ENCODE measurements at places on chromosomes 3 and 15.
A peak's percentile ranks its signal among the peaks of the same experiment; 100 is the strongest.

- no peak for DNase-seq
Measured at GRCh38 chr3:47583320-47584075, 4.8 kb upstream of the CSPG5 start.

- DNase-seq, result no peak
Measured at GRCh38 chr3:165144271-165144670, 51.9 kb downstream of the SLITRK3 start.

GRCh38 chr3:183229178-183229577 is 23.9 kb upstream of the B3GNT5 start:
- no peak for DNase-seq

DNA sequence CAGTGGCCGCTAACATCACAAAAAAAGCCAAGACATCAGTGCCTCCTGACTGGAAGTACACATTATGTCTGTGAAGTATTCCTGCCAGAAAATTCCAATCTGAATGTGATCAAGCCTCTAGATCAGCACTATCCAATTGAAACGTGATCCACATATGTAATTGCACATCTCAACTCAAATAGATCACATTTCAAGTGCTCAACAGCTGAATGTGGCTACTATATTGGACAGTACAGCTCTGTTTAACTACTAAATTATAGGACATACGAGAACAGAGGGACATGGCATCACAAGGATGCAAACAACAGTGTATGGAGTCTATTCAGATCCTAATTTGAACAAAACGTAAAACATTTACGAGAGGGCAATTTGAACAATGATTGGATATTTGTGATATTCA is 542 bp upstream of the UBAP1L start:
- DNase-seq, result no peak

GRCh38 chr3:144488927-144489326 is 517.3 kb downstream of the DIPK2A start:
- no peak for DNase-seq

DNA sequence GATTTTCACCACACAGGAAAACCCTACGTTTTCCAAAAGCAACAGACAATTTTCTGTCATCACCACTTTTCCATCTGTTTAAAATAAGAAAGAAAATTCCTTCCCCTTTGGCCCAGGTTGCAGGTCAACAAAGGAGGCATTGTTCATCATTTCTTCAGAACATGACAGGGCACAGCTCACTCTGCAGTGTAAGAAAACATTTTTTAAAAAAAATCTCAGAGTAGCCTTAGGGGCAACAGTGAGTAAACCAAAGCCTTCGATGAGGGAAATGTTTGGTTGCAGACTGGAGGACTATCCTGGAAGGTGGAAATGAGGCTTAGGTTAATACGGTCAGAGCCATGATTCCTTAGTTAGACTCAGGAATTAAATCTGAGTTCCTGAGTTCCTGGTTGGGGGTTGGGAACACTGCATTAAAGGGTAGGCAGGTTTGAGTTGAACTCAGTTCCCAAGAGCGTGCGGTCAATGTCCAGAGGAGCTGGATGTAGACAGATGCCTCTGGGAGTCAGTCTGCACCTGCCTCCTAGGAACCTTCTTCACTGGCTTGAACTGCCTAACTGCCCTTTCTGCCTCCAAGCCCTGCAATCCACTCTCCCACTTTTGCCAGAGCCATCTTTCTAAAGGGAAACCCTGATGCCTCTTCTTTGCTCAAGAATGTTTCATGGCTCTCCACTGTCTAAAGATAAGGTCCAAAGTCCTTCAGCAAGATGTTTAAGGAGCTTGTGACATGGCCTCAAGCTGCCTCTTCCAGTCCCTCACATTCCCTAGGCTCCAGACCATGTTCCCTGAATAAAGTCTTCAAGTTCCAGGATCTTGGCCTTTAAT is 3.3 kb upstream of the HES1 start:
- no peak for DNase-seq

DNA sequence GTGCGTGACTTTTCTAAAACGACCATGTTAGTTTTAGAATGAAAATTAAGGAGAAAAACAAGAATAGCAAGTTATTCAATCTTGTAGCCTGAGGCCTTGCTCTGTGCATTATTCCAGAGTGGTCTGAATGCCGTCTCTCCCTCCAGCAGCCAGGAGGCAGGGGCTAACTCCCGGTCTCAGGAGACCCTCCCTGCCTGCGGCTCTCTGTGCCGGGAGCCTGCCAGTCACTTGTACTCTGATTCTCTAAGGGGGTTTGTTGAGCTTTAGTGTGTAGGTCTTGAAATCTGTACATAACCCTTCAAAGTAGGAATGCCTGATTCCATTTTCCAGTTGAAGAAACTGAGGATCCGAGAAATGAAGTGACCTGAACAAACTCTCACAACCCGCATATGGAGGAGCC is 97.3 kb downstream of the ARNT2 start:
- no peak for DNase-seq

DNA sequence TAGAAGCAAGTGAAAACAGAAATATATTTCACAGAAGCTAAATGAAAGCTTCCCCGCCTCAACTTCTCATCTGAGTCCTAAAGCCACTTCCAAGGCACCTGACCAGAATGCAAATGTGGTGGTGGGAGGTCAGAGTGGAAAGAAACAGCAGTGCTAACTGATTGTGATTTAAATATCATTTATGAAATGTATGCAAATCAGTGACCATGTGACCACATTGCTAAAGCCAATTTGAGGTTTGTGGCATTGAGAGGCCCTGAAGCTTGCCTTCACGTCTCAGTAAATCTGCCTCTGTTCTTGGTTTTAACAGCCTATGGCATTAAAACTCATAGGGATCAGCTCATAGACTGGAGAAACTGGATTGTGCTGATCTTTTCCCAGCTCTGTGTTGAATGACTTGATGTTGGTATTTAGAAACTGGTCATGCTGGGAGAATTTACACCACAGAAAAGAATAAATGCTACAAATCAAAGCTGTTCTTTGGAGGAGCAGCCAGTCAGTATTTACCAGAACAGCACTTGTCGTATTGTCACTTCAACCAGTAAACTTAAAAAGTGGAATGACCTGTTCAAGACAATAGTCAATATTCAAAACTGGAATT is 481.4 kb upstream of the ALCAM start:
- no peak for DNase-seq

GRCh38 chr3:126101521-126101982 is 17.6 kb upstream of the SLC41A3 start:
- no peak for DNase-seq

DNA sequence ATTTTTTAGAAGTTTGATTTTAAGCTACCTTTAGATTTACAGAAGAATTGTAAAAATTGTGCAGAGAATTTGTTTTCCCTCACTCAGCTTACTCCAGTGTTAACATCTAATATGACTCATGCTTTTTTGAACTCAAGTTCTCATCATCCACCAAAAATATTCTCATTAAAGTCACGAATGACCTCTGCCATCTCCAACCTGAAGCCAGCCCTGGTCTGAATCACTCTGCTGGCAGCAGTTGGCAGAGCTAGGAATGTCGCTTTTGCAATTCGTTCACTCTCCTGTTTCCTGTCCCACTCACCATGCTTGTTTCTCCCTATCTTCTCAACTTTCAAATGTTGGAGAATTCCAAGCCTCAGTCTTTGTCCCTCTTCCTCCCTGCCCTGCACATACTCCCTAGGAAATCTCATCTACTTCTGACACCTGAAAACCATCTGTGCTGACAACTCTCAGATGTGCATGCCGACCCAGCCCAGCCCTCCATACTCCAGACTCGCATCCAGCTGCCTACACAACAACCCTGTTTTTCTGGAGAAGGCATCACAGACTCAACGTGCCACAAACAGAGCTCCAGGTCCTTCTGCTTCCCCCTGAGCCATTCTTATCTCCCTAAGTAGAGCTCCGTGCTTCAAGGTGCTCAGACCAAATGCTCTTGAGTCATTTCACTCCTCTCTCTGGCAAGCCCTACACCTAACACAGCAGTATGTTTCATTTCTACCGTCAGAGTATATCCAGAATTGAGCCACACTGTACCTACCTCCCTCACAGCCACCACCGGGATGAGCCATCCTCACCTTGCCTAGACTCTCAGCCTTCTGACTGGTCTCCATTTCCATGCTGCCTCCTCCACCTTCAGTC is 24.9 kb downstream of the PRR23E start:
- no peak for DNase-seq

GRCh38 chr3:155742349-155742965 is 2.4 kb downstream of the PLCH1 start:
- no peak for DNase-seq

GRCh38 chr3:19149368-19149767 is 1.1 kb downstream of the KCNH8 start:
- DNase-seq, result no peak

GRCh38 chr3:94912656-94913055 is 849.8 kb downstream of the NSUN3 start:
- DNase-seq, result no peak

DNA sequence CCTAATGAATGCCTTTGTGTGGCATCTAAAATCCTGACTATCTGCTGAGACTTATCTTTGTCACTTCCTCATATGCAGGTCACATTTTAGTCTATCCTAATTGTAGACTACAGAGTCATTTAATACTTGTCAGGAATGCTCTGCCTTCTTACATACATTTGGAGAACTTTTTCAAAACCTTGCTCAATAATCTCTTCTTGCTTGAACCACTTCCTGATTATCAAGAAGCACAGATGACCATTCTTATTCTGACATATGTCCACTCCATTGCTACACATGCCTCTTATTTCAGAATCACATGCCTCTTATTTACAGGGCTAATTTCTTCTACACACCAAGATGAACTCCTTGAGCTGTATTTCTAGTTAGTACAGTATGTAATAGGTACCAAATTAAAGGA is 400.3 kb downstream of the TBC1D5 start:
- DNase-seq, result no peak

DNA sequence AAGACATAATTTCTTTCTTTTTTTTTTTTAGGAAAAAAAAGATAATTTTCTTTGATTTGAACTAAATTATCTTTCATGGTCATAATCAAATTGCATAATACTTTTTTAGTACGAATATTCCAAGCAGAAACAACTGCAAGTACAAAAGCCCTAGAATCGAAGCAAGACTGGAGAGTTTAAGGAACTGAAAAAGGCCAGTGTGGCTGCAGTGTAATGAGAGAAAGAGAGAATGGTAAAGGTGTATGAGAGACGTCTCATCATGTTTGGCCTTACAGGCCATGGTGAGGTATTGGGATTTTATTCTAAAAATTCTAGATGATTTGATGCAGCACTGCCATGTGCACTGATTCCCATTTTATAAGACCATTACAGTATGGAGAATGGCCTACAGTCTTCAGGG is 180.9 kb downstream of the SUCNR1 start:
- no peak for DNase-seq

GRCh38 chr3:176953106-176954060 is 243.9 kb downstream of the TBL1XR1 start:
- DNase-seq, result no peak

DNA sequence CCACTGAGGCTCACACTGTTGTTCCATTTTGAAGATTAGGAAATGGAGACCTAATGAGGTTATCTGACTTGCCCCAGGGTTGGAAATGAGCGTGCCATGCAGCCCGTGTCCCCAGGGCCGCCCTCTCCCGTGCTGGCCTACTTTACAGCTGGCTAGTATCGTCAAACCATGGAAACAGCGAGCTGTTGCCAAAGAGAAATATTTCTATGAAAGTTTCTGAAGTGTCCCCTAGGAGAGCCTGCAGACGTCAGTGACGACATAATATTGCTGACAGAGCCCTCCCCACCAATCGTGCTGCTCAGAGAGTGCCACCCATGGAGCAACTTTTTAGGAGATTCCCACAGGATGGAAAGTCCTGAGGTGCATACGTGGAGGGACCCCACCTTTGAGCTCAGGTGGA is 11.2 kb upstream of the FAM174B start:
- no peak for DNase-seq

DNA sequence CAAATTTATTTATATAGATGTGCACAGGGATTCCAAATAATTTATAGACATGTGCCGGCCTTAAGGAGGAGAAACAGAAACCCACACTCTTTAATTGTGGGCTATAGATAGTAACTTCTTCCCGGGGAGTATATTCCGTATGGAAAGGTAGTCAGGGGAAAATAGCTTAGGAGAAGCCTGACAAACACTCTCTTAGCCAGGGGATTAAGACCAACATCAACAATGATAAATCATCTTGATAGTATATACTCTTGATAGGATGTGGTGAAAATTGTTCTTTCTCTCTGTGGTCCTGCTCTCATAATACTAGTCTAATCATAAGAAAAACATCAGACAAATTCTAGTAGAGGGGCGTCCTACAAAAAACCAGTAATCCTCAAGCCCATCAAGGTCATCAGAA is 8.2 kb upstream of the BCL6 start:
- no peak for DNase-seq

DNA sequence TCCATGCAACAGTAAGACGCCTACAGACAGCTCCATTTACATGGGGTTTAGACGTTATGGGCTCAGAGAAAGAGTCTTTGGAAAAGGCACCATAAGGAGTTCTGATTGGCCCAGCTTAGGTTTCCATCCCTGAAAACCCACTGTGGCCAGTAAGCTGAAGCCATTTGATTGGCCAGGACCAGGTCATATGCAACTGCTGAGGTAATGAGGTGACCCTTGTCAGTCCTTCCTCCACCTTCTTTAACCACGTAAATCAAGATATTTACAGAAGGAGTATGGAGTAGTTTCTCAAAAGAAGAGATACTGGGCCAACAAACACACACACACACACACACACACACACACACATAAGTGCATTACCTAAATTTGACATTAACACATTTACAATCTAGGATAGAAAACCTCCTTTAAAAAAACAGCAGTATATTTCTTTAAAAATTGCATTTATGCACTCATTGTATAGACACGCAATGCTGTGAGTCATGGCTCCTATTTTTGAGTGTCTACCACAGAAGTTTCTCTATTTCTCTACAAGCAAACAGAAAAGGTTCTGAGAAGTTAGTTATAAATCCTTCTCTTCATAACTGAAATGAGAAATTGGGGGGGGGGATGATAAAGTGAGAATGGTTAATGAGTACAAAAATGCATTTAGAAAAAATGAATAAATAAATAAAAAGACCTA is 16.3 kb upstream of the MB21D2 start:
- no peak for DNase-seq

GRCh38 chr3:46934072-46934471 is 42.5 kb downstream of the CCDC12 start:
- no peak for DNase-seq

DNA sequence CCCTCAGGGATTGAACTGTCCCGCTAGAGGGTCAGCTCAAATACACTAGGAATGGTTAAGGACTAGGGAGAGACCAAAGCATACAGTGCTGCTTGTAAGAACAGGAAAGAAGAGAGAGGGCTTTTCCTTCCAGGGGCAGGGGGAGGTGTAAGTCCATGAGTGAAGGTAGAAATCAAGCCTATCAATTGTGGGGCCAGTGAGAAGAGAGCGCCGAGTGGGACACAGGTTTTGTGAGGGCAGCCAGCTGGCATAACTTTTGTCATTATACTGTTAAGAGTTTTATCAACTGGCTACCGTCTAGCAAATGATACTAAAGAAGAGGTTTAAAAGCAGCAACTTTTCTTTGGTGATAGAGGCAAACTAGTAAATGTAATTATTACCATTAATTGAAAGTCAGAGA is 45.0 kb downstream of the LMCD1 start:
- DNase-seq, result no peak

GRCh38 chr15:81297147-81297572 is 26.8 kb downstream of the STARD5 start:
- no peak for DNase-seq

GRCh38 chr3:29973763-29974162 is 632.6 kb upstream of the TGFBR2 start:
- no peak for DNase-seq

GRCh38 chr3:14633819-14634424 is 17.6 kb upstream of the CCDC174 start:
- peak; percentile 29 for DNase-seq

All from activated gamma-delta T cell treated with anti-CD3 and anti-CD28 coated beads, Interleukin-2, amount 50 U/mL, for 16 hours (primary cell).